ENCODE measurements at places on chromosomes 4 and X.

GRCh38 chr4:99886146-99886545 lies 8.1 kb downstream of the LAMTOR3 start:
- no peak for DNase-seq

DNA sequence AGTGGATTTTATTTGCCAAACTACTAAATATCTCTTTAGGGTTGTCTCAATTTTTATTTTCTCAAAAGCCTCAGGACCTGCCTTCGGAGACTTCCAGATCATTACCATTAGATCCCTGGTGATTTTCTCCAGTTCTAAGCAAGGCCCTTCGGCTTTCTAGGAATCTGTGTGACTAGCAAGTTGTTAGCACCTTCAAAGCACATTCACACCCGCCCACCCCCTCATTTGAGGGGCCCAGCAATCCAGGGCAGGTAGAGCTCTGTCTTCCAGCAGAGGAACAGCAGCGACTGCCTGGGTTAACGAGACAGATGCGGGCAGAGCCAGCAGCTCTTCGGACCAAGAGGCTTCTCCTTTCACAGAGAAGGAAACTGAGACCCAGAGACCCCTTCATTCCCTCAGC lies 2.0 kb downstream of the WDR1 start:
- no peak for DNase-seq

DNA sequence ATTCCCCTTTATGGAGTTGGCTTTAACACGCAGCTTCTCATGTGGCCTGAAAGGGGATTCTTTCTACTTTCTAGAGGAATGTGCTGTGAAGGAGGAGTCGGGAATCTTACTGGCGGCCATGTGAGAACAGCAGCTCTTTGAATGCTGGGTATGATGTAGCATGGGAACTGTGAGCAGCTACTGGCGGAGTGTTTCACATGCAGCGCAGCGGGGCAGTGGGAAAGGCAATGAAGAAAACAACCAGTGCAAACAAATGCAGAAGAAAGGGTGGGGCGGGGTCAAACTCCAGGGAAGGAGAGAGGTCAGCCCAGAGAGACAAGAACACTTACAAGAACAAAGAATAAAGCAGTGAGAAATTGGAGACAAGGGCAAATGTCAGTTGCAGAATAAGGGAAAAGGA lies 363.8 kb upstream of the FTHL17 start:
- no peak for DNase-seq

- no peak for DNase-seq
Measured at GRCh38 chr4:95263391-95263790, 285.4 kb downstream of the UNC5C start.

DNA sequence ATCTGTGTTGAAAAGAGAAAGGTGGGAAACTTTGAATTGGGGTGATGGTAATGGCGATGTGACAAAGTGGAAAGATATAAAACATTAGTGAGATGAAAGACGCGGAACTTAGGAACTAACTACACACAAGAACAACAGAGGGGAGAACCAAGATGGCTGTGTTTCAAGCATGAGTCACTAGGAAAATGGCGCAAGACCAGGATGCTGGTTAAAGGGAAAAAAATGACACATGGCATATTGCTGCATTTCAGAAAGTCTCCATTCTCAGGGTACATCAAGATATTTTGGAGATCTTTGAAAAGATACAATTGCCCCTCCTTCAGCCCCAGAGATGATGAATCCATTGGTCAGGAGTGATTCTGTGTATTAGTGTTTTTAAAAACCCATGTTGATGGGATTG lies 164.4 kb downstream of the FBXO8 start:
- no peak for DNase-seq

DNA sequence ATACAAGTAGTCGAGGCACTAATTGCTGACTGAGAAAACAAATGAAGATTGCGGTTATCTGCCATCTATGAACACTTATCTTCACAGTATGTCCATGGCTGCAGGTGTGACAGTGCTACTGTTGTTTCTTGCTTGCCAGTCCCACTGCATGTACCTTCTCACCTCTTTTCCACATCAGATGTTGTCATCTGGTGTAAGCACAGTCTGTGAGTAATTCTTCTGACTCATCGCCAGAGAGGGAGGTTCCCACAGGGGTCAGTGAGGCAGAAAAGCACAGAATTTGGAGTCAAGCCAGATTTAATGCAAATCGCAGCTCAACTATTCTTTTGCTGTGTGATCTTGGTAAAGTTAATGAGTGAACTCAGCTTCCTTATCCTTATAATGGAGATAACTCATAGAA lies 144.4 kb downstream of the GLRA2 start:
- no peak for DNase-seq

DNA sequence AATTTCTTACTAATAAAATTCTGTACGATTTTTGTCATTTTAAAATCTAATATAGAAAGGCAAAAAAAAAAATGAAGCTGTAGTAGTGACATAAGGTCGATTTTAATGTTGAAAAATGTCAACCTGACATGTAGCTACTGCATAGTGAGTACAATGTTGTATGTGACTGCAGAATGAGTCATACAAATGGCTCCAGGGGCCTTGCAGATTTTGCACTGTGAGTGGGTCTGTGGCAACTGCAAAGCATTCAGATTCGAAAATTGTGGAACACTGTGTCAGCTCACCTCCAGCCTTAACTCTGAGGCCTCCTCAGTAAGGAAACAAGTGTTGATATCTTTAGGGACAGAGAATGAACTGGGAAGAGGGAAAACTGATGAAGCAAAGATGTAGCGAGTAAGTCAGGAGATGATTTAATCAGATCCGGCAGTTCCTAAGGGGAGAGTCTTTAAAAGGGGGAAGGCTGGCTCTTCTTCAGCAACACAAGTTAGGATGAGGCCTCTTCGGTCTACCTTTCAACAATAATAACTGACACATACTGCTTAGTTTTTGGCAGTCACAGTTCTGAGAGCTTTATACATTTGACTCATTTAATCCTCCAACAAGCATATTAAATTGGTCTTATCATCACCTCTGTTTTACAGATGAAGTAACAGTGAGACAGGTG lies 24.9 kb downstream of the TKTL2 start:
- DNase-seq, result no peak

GRCh38 chr4:134313591-134313990 lies 112.0 kb upstream of the PABPC4L start:
- DNase-seq, result no peak

- no peak for DNase-seq
Measured at GRCh38 chrX:18983666-18984380, at the start of gene PHKA2. TSS of gene PHKA2 (minus strand) at chrX:18984114. CDS start at chrX:18983932, 182 bp downstream.

- DNase-seq, result no peak
Measured at GRCh38 chr4:142428715-142429114, 417.4 kb downstream of the INPP4B start.

DNA sequence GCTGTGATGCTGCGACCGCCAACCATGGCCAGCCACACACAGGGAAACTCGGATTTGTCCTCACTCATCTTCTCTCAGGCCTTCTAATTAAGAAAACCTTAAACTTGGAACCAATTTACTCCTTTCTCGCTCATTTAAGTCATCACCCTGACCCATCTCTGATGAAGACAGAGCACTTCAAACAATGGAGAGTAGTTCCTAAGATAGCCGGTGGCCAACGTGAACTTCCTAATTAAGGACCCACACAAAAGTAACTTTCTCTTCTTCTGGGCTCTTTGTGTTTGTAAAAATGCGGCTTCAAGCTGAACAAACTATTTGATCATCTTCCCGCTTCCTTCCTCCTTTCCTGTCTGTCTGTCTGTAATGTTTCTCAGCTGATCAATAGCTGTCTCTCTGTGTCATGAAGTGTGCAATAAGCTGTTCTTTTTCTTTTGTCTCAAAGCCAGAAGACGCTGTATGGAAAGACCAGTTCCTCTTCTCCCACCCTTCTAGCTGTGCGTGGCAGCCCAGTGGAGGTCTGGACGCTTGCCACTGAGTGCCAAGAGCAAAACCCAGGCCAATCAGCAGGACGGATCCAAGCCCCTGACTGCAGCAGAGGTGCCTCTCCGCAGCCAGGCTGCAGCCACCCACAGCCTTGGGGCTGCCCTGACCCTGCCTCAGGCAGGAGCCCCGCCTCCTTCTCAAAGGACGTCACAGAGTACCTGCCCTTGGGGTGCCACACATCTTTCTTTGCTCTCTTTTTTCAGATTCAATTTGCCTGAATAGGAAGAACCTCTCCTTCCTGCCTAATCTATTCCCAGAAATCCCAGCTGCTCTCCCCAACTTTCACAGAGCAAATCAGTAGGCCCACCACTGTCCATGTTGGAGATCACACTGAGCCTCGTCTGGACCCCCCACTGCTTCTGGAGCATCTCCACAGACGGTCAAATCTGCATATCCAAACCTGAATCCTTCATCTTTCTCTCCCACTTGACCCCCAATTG lies 59.3 kb downstream of the MAML3 start:
- no peak for DNase-seq

DNA sequence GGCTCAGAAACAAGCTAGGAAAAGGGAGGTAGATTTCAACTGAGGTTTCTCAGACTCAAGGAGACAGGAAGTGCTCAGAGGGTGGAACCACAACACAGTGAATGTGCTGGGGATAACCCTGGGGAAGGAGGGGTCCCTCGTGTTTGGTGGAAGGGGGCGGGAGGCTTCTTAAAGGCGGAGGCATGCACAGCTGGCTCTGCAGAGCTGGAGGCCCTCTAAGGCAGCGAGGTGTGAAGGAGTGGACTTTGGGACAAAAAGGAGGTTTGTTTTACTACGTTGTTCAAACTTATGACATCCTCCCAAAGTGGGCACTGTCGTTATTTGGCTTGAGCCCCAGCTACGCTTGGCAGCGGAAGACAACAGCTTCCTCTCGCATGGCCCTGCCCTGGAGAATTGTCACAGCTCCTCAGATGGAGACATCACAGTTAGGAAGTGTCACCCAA lies 21.7 kb upstream of the MTM1 start:
- DNase-seq, result no peak

DNA sequence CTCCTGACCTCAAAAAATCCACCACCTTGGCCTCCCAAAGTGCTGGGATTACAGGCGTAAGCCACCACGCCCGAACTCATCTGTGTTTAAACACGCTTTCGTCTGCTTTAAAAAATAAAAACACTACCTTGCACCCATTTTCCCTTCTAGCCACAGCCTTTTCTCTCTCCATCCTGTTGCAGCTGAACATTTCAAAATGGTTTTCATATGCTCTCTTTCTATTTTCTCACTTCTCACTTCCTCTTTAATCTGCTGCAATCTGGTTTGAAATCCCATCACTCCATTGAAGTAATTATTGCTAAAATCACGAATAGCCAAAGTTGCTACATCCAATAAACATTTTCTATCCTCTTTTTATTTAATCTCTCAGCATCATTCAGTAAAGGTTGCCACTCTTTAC lies 70.0 kb downstream of the DCHS2 start:
- DNase-seq, result no peak

DNA sequence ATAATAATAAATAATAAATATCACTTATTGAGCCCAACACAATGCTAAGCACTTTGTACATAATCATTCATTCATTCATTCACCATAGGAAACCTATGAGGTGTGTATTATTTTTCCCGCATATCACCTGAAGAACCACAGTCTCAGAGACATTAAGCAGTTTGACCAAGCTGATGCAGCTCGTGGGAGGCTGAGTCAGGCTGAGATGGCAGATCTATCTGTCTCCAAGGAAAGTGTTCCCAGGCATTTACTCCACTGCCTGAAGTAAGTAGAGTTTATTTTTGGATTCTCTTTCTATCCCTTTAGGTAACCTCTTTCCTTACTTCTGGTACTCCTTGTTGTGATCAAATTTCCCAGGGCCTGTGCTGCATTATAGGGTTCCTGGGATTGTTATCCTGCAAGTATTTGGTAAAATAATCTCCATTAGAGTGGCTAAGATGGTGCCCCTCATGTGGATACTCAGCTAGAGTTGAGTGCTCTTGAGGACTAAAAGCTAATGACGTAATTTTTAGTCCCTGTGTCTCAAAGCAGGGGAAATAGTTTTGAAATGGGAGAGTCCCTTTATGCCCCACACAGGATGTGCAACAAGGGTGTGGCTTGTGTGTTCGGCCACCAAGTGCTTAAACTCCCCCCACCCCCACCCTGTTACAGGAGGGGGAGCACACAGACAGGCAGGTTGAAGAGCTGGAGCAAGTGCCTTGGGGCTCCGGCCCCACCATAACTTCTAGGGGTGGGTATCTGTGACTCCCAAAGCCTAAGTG lies 467.0 kb downstream of the STIM2 start:
- DNase-seq, result no peak

- DNase-seq, result no peak
Measured at GRCh38 chr4:152062936-152063620, 302.3 kb upstream of the GATB start.

DNA sequence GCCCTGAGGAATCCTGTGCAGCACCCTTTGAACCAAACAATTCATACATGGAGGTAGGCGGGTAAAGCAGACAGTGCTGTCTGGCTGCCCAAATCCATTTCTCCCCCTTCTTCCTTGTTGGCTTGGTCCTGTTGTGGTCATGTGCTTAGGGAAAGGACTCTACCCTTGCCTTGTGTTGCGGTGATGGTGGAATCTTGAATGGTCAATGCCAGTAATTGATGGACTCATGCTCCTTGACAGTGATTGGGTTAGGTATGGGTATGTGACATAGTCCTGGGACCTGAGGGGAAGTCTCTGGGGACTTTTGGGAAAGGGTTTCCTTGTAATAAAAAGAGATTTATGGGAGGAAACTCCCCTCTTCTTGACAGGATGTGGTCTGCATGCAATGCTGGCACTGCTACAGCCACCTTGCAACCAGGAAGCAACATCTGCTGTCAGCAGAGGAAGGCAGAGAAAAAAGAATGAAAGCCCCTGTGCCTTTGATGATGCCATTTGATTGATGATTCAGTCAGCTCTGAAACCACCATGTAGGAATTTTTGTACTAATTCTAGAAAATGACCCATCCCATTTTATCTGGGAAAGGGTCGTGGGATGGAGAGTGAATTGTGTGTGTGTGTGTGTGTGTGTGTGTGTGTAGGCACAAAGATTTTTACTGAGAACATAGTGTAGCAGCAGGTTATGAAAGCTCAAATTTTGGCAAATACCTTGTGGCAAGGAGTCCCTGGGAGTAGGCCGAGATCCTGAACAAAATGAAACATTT lies 30.0 kb upstream of the HUWE1 start:
- no peak for DNase-seq

- no peak for DNase-seq
Measured at GRCh38 chr4:10806953-10807645, 122.5 kb upstream of the CLNK start.

- no peak for DNase-seq
Measured at GRCh38 chr4:146381263-146381872, 140.4 kb downstream of the SLC10A7 start.

- DNase-seq, result no peak
Measured at GRCh38 chr4:140579278-140579677, 10.5 kb upstream of the UCP1 start.

DNA sequence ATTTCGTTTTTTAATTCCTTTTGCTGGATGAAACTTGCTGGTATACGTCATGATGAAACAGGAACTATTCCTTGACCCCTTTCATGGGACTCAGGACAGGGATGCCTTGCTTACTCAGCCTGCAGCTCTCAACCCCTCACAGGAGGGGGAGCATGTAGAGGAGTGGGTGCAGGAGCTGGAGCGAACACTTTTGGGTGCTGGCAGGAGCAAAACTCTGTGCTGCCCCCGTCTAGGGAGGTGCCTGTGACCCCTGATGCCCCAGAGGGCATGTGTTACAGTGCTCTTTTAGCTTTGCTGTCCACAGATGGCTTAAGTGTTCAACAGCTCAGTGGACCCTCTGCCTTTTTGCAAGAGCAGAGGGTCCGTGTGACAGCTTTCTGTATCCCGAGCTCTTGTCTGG lies 56.8 kb upstream of the TEX13C start:
- no peak for DNase-seq
